ENCODE measurements at places on chromosomes 12 and 14.

- no peak for DNase-seq
Measured at GRCh38 chr12:100833282-100833681, 38.7 kb downstream of the ANO4 start.

DNA sequence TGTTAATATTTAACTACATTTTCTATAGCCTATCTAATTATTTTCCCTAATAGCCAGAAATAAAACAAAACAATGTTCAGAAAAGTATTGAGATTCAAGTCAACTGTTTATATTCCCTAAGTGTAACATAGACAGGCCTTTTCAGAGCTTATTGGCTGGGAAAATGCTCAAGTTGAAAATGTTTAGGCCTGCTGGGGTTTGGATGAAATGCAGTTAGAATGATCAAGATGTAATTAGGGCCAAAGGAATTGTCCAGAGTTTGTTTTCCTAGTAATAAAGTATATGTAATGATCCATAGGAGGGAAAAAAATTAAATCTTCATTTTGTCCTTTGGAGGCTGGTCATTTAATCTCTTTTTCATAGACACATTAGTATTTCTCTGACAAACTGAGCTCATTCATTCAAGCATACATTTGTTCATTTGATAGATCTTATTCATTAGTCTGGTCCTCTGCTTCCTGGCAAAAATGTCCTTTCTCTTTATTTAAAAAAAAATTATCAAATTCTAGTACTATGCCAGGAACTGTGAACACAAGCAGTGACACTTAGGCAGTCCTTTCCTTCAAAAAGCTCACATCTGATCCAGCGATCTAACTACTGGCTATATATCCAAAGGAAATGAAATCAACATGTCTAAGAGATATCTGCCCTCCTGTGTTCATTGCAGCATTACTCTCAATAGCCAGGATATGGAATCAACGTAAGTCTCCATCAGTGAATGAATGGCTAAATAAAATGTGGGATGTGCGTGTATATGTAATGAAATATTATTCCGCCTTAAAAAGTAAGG is 40.1 kb upstream of the NEDD1 start:
- no peak for DNase-seq

DNA sequence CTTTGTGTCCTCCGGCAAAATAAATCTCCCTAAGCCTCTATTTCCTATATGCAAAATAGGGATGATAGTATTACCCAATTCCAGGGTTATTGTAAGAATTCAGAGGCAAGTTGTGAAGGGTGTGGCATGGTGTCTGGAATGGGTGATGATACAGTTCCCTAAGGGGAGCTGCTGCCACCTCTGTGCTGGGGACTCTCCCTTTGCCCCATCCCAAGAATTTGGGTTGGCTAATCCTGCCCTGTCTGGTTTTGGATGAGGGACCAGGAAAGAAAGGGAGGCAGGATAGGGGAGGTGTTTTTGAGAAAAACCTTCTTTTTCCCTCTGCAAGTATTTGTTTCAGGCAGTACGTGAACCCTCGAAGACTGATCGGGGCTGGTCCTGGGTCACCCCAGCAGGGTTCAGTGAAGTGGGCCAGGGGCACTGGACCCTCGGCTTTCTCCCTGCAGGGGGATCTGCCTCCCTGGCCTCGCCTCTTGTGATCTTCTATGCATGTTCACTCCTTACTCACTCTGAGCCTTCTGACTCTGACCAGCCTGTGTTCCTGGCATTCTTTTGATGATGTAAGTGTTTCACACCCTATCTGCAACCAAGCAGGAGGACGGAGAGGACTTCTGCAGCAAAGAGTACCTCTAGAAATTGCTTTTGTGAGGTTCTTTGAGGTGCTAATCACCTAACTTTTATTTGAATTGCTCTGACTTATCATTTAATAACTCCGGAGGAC is 60.8 kb downstream of the RASSF3 start:
- DNase-seq: no peak

GRCh38 chr14:22099942-22100763 is 426.5 kb upstream of the OR4E1 start:
- DNase-seq: peak; percentile 50

DNA sequence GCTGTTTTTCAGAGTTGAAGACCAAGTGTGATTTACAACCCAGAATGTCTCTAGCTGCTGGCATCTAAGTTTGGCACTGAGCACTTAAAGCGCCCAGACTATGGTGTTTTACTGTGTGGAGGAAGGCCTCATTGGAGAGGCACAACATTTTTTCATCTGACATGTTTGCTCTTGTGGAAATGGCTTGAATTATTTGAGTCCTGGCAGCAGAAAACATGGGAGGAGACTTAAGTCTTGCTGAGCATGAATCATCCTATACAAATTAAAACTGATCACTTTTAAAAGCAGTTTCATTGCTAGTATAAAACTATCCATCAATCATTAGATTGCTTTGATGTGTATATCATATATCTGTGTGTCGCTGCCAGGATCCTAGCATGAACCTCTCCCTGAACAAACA is 85.9 kb upstream of the REP15 start:
- no peak for DNase-seq

- DNase-seq: no peak
Measured at GRCh38 chr12:20716037-20716436, 20.9 kb downstream of the SLCO1C1 start.

DNA sequence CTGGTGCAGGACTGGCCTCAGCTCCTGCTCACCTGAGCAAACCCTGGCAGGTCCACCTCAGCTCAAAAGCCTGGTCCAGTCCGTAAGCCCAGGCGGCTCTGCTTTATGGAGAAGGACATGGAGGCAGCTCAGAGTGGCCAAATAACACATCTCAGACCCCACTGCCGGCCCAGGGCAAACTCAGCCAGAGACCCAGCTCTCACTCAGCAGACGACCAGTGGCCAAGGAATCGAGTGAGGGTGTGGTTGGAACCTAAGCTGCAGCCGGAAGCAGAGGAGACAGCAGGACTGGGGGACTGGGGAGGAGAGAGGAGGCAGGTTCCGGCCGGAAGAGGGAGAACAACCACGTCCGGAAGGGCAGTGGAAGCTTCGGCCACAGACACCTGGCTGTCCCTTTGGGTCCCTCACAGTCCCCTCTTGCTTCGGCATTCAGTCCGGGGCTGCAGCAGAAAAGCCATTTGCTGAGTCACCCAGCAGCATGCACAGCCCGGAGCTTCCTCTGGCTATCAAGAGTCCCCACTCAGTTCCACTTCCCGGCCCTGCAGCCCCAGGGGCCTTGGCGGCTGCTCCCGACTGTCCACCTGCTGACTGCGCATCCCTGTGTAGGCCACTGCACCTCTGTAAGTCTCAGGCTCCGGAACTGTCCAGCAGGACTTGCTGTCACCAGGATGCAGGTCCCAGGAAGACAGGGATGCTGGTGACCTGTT is 104.0 kb downstream of the CALM1 start:
- DNase-seq: no peak

DNA sequence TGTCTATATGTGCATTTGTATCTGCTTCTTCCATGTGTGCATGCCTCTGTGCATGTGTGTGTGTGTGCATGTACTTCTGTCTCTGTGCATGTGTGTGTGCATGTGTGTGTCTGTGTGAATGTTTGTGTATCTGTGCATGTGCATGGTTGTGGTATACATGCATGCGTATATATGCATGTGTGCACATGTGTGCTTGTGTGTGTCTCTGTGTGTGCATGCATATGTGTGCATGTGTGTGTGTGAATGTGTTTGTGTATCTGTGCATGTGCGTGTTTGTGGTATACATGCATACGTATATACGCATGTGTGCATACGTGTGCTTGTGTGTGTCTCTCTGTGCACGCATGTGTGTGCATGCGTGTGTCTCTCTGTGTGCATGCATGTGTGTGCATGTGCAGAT is 363.2 kb upstream of the SFSWAP start:
- no peak for DNase-seq

GRCh38 chr12:110314308-110314707 is 33.3 kb downstream of the ATP2A2 start:
- DNase-seq: no peak

- DNase-seq: no peak
Measured at GRCh38 chr12:42641221-42641885, 51.8 kb upstream of the PRICKLE1 start.

DNA sequence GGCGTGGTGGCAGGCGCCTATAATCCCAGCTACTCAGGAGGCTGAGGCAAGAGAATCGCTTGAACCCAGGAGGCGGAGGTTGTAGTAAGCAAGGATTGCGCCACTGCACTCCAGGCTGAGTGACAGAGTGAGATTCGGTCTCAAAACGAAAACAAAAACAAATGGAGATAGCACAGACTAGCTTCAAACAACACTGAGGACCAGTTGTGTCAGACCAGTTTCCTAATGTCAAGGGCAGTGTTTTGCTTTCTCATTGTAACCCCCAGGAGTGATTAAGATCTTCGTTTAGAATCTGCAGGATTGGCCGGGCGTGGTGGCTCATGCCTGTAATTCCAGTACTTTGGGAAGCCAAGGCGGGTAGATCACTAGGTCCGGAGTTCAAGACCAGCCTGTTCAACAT is 18.5 kb downstream of the RPGRIP1 start:
- DNase-seq: no peak

GRCh38 chr12:107539196-107539939 is 146.2 kb upstream of the PWP1 start:
- DNase-seq: no peak

- no peak for DNase-seq
Measured at GRCh38 chr12:87960566-87960965, 68.6 kb downstream of the C12orf50 start.

DNA sequence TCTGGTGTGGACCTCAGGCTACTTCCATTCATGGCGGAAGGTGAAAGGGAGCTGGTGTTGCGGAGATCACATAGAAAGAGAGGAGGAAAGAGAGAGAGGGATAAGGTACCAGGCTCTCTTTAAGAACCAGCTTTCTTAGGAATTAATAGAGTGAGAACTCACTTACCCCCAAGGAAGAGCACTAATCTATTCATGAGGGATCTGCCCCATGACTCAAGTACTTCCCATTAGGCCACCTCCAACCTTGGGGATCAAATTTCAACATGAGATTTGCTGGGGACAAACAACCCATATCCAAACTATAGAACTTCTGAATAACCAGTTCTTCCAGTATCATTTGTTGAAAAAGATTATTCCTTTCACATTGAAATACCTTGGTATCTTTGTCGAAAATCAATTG is 34.0 kb upstream of the C2CD5 start:
- no peak for DNase-seq

DNA sequence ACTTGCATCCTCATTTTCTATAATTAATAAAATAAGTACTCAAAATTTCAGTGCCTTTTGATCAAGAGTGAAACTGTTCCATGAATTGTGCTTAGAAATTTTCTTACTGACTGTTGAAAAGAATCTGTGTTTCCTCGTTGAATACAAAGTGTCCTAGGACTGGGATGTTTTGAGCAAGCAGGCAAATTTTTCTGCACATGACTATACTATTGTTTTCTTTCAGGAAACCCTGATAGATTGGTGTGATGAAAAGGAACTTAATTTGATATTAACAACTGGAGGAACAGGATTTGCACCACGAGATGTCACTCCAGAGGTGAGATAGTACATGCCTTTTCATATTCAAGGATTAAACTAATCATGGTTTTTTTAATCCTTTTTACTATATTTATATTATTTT is 316.3 kb downstream of the GPHN start:
- DNase-seq: no peak

DNA sequence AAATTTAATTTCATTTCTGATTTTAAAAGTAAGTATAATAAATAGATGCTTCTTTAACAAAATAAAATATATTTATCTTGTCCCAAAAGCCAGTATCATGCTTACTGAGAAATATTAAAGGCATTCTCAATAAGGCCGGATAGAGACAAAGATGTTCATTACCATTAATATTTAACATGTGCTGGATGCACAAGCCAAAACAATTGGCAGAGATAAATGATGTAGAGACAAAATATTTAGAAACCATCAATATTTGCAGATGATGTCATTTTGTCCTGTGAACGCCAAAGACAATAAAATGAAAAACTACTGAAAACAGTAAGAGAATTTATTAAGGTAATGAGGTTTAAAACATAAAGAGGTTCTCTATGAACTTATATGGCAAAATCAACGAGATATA is 313.5 kb downstream of the ITPR2 start:
- DNase-seq: no peak

DNA sequence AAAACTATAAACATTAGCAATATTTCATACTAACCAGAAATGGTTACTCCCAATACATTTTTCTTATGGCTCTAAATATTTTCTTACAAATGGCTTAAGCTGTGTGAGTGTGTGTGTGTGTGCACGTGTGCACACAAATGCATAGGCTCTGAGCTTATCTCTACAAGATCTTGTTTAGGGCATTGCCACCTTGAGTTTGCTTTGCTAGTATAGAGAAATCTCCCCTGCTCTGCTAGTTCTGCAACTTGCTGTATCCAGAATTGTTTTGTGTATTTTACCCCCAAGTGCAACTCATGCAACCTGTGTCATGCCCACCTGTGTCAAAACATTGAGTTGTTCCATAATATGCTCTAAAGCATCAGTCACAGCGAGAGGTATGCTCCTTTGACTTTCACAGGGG is 72.5 kb upstream of the DUSP6 start:
- DNase-seq: no peak

DNA sequence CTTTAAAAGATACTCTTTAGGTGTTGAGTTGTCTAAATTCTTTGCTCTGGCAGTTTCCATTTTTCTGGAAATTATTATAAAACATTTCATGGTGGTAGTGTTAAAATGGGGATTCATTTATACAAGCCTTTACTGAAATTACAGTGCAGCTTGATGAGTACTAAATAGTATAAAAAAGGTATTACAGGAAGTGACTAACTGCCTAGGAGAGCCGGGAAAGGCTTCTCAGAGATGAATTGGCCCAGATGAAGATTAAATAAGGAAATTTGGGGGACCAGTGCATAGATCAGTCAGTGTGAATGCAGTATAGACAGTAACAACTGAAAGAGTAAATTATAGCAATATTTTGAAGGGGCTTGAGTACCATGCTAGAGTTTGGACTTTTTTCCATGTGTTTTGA is 7.5 kb downstream of the PSMA6 start:
- no peak for DNase-seq

GRCh38 chr14:92590941-92591340 is 77.4 kb downstream of the RIN3 start:
- DNase-seq: no peak

DNA sequence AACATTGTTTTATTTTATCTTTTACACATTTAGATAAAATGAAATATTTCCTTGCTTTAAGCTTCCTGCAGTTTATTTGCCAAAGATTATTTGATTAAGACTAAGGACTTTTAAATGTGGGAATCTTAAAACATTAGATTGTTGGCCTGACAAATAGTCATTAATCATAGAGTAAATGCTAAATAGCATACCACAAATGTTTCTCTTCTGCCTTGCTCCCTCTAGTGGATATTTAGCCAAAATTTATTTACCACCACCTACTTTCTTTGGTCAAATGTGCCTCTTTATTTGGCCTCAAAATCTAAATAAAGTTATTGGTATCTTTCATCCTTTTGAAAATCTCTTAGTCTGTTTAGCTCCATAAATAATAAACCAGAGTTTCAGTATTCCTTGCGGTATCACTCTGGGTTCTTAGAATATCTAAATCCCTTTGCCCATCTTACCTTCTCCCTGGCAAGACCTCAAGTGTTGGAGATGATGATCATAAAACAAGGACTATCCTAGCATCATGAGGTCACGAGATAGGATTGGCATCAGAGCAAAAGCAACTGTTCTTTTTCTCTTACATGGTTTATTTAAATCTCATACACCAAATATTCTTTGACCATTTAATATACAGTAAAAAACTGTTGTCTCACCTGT is 150.6 kb upstream of the AEBP2 start:
- DNase-seq: no peak

GRCh38 chr14:31449971-31450610 is 7.2 kb downstream of the DTD2 start:
- DNase-seq: no peak

- no peak for DNase-seq
Measured at GRCh38 chr14:75533791-75534555, 11.7 kb downstream of the BATF start.
